ENCODE measurements at places on chromosomes 1 and 21.

- DNase-seq = no peak
Measured at GRCh38 chr1:13469343-13469742, 44.5 kb downstream of the LRRC38 start.

- no peak for DNase-seq
Measured at GRCh38 chr1:31574749-31575368, 1.5 kb upstream of the TINAGL1 start.

GRCh38 chr1:232593717-232594502, 36.0 kb downstream of the SIPA1L2 start:
- DNase-seq = no peak

- no peak for DNase-seq
Measured at GRCh38 chr1:60960891-60961461, 121.4 kb upstream of the NFIA start.

GRCh38 chr21:45388611-45389296, 16.2 kb upstream of the COL18A1 start:
- DNase-seq = no peak

DNA sequence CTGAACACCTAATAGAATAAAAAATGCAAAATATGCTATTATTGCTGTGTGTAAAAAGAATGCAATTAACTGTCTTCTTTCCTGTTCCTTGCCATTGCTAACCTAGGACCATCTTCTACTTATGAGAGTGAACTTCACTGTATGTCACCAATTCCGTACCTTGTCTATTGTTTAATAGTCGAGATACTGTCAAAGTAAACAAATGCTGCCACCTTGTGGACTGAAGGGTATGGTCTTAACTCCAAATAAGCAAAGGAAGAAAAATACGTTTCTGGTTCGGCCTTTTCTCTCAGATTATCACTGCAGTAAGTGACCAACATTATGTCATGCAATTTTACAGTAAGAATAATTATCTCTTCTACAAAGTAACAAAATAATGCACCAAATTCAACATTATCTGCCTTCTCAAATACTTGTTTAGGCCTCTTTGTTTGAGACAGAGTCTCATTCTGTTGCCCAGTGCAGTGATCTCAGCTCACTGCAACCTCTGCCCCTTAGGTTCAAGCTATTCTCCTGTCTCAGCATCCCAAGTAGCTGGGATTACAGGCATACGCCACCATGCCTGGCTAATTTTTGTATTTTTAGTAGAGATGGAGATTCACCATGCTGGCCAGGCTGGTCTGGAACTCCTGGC, 133.4 kb downstream of the COP1 start:
- DNase-seq = no peak

DNA sequence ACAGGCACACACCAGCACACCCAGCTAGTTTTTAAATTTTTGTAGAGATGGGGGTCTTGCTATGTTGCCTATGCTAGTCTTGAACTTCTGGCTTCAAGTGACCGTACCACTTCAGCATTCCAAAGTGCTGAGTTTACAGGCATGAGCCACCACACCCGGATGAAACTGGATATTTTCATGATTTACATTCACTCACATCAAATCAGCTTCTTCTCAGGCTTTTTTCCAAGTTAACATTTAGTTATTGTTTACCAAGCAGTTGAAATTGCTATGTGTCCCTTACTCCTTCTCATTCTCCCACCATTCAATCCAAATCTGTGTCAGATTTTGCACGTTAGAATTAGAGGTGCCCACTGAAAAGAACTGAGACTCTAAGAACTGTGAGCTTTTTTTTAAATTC, 18.4 kb downstream of the RIT1 start:
- no peak for DNase-seq

DNA sequence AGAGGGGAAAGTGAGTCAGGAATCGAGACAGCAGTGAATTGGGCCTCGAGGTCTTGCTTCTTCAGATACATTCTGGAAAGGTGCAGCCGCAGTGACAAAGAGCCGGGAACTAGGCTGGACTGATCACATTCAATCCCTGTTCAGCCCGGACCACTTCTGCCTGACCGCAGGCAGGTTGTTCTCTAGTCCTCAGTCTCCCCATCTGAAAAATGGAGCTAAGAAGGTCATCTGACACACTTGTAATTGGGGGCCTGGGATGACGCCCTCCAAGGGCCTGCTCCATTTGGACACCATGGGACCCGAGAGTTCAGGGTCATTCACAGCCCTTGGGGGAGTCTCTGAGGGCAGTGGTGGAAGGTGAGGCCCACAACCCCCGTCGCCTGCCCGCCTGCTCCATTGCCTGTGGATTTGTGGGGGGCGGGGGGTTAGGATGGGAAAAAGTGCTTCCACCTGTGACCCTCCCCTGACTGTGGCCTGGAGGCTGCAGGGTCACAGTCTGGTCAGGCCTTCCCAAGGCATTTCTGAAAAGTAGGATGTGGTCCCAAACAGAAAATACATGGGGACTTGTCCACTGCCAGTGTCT, 87.9 kb upstream of the CSF3R start:
- DNase-seq = no peak

DNA sequence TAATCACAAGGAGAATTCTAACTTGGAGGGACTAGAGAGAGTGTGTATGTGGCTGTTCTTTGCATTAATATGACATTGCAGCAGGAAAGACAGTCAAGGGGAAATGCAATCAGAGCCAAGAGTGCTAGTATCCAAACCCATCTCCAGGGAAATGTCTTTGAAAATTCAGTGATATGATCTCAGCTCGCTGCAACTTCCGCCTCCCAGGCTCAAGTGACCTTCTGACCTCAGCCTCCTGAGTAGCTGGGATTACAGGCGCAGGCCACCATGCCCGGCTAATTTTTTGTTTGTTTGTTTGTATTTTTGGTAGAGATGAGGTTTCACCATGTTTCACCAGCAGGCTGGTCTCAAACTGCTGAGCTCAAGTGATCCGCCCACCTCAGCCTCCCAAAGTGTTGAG, 16.3 kb downstream of the VASH2 start:
- no peak for DNase-seq

GRCh38 chr1:216765346-216766300, 42.4 kb upstream of the ESRRG start:
- DNase-seq = no peak

- DNase-seq = no peak
Measured at GRCh38 chr1:212453156-212453857, 20.6 kb downstream of the NENF start.

DNA sequence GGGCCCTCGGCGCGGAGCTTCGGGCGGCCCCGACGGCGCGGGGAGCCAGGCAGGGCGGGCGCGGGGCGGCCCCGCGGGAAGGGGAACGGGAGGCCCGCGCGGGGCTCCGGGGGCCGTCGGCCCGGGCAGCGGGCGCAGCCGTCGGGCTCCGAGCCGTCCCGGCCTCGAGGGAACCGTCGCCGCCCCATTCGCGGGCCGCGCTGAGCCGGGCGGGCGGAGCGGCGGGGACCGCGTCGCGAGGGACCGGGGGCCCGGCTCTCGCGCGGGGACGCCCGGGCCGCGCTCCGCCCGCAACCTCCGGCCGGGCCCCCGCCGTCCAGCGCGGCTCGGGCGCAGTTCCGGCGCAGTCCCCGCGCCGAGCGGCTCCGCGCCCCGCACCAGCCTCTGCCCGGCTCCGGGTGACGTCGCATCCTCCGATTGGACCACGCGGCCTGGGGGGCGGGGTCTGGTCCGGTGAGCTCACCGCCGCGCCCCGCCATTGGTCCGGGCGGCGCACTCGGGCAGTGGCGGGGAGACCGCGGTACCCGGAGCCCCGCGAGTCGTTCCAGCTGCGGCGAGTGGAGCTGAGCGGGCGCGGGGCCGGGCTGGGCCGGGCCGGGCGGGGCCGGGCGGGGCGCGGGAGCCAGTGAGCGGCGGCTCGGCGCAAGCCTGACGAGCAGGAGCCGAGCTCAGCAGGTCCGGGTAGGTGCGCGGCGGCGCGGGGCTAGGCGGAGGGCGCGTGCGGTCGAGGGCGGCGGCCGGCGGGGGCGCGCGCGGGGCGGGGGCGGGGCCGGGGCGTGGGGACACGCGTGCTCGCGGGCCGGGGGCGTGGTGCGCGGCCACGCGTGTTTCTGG, 66.7 kb upstream of the VAMP3 start:
- peak; percentile 92 for DNase-seq

- DNase-seq = no peak
Measured at GRCh38 chr1:151920149-151920548, 10.8 kb upstream of the THEM4 start.

DNA sequence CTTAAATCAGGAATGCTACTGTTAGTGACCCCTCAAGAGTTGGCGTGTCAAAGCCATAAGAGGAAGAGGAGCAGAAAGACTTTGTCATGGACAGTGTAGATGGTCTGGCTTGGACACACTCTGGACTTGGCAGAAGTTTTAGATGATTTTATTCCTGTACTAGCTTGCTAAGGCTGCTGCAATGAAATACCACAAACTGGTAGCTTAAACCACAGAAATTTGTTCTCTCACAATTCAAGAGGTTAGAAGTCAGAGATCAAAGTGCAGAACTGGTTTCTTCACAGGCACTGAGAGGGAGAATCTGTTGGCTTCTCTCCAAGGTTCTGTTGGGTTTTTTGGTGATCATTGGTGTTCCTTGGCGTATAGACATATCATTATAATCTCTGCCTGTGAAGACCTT, 869.8 kb upstream of the B3GALT2 start:
- no peak for DNase-seq

DNA sequence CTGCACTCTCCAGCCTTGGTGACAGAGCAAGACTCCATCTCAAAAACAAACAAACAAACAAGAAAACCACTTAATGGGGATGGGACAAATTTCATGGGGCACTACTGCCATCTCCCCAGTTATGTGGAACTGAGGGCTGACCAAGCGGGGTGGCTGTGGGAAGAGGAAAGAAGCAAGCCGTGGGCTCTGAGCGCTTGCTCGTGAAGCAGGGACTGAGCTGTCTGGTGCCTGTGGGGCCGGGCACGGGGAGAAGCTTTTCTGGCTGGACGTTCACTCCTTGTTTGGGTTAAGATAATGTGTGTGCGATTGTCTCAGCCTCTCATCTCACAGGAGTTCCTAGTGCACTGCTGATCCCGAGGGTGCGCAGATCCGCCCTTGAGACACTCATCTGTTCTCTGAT, 22.0 kb upstream of the KIF26B start:
- no peak for DNase-seq

GRCh38 chr1:214917081-214917635, 165.4 kb upstream of the KCNK2 start:
- no peak for DNase-seq

- DNase-seq = no peak
Measured at GRCh38 chr21:42401154-42401553, 2.5 kb upstream of the UBASH3A start.

- no peak for DNase-seq
Measured at GRCh38 chr21:36388835-36389234, 3.6 kb downstream of the CHAF1B start.

- DNase-seq = no peak
Measured at GRCh38 chr1:71031426-71031825, 16.2 kb downstream of the PTGER3 start.

- DNase-seq = no peak
Measured at GRCh38 chr1:35288761-35289160, 20.3 kb downstream of the ZMYM4 start.

GRCh38 chr1:62436039-62436465, 797 bp upstream of the USP1 start:
- DNase-seq = peak; percentile 98

DNA sequence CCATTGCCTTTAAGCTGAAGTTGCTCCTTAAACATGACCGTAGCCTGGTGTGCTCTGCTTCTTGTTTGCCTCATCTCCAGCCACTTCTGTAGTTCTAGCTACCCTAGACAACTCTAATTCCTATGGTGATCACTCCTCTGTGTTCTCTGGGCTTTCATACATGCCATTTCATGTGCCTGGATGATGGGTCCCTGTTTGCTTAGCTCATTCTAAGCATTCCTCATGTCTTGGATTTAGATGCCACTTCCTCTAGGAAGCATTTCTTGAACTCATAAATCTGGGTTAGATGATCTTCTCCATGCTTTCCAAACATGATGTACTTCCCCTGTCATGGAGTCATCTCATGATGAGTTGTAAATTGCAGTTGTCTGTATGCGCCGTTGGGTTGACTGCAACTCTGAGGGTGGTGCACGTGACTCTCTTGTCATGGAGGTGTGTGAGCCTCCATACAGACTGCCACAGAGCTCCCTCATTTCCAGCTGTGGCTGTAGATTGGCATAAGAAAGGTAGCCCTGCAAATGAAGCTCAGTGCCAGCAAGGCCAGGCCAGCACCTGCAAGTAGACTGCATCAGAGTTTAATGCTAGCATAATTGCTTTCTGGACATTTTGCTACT, 77.2 kb downstream of the LAMC1 start:
- DNase-seq = no peak

DNA sequence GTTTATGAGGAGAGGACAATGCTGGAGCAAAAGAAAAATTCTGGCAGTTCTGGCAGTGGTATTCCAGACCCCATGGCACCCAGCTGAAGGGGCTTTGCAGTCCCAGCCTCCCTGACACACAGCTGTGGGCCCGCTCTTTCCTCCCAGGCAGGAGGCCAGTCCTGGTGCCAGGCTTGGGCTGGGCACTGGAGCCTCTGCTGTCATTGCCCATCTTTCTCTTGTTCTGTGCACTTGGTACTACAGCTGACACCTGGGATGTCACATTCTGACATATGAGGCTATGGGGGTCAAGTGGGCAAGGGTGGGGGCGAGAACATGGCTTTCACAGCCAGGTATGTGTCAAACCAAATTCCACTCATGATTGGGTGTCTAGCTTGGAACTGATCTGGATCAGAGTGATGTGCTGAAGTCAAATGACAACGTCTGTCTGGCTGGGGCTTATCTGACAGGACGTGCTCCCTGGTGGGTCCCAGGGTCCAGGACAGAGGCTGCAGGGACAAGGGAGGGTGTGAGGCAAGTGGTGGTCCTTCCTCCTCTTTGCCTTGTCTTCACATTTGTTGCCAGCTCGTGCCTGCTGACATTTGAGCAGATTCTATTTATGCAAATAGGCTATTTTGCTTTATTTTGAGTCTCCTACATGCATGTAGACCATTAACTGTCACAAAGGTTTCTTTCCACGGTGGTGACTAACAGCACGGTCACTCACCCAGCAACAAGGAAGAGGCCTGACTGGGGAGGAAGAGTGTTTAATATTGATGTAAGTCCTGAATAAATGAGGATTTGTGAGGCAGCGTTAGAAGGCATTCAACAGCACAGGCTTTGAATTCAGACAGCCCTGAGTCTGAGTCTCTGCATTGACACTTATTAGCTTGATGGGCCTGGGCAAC, 336.3 kb downstream of the PBX1 start:
- no peak for DNase-seq

- DNase-seq = no peak
Measured at GRCh38 chr1:112714313-112715263, 544 bp downstream of the PPM1J start.

DNA sequence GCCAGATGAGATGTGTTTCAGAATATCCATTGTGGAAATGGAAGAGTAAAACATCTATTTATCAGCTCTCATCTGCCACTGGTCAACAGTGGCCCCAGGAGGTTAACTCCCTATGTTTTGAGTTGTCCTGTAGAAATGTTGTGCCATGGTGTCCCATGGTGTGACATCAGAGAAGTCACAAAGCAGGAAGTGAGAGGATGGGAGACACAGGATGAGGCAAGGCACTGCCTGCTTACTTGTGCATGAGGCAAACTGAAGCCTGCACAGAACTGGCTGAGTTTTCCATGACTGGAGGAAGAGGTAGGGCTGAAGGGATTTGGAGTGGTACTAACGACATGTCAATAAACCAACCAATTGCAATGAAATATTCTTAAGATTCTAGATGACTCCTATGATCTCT, 131.5 kb upstream of the ZNF644 start:
- no peak for DNase-seq

- DNase-seq = no peak
Measured at GRCh38 chr1:41240781-41241353, 1.2 kb downstream of the SCMH1 start.
